A549 treated with AZD2906 at 1 μM for 4 hours (cell line): ENCODE measurements at places on chromosomes 4 and X. TPM values are rescaled to one million over a fixed set of nuclear protein-coding genes. Genes with fewer than 3 reads are reported as not detected.

Gene KLF3
- 11.7 to 14.6 TPM (median 13.2 TPM) in 5 replicates for total RNA-seq

Gene BST1
- 14.2 to 19.0 TPM (median 15.5 TPM) in 5 replicates for total RNA-seq

Gene ASB12
- 0.09 TPM in 1 of 5 replicates, not detected in the others for total RNA-seq

Gene AMTN
- total RNA-seq, result 0.08 to 0.15 TPM in 2 of 5 replicates, not detected in the others

Gene IL1RAPL2
- not detected in 5 replicates for total RNA-seq

Gene CTAG1B
- not detected in 5 replicates for total RNA-seq

Gene ACE2
- not detected in 5 replicates for total RNA-seq

Gene XPNPEP2
- total RNA-seq, result not detected in 5 replicates

Gene ZNF141
- total RNA-seq, result 1.4 to 3.2 TPM (median 2.4 TPM) in 5 replicates

Gene KLB
- total RNA-seq, result 0.08 to 0.15 TPM (median 0.14 TPM) in 5 replicates

Gene IL3RA
- total RNA-seq, result 0.14 to 0.24 TPM (median 0.21 TPM) in 5 replicates

Gene CPEB2
- 6.1 to 7.9 TPM (median 6.9 TPM) in 5 replicates for total RNA-seq

Gene PNCK
- total RNA-seq, result 0.18 to 0.34 TPM (median 0.21 TPM) in 5 replicates

Gene PCDH7
- total RNA-seq, result 0.10 to 0.17 TPM (median 0.11 TPM) in 5 replicates

Gene KIAA0232
- 14.5 to 23.5 TPM (median 19.0 TPM) in 5 replicates for total RNA-seq

Gene RAB9B
- 0.02 to 0.05 TPM (median 0.03 TPM) in 4 of 5 replicates, not detected in the other for total RNA-seq

Gene CSAG3
- total RNA-seq, result not detected in 5 replicates

Gene HGFAC
- total RNA-seq, result 0.09 to 0.26 TPM (median 0.14 TPM) in 5 replicates
